ENCODE measurements at places on chromosomes 12 and 14. TPM values are rescaled to one million over a fixed set of nuclear protein-coding genes. Genes with fewer than 3 reads are reported as not detected.

GRCh38 chr12:121189131-121189530 lies 20.8 kb upstream of the P2RX4 start:
- H3K27ac ChIP-seq: no peak overlapping the region
- H3K27me3 ChIP-seq: no peaks in the 10 kb centered on the region
- H3K36me3 ChIP-seq: no peaks in the 10 kb centered on the region
- DNase-seq: no peak
- H3K4me1 ChIP-seq: no peaks in the 10 kb centered on the region

DNA sequence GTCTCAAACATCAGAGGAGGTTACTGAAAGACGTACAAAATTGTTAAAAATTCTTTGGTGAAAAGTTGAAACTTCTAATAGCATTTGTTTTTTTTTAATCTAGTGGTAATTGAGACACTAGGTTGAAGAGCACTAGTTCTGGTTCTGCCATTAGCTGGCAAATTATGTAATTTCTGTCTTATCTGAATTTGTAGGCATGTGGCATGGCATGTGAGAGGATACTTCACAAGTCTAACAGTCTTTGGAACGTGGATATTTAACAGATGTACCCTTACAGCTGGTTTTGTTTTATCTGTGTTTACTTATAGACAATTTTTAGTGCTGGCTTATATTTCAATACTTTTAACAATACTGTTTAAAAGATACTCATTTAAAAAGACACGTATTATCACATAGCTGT lies 6.0 kb downstream of the SNAPC1 start:
- no peak for DNase-seq
- H3K27me3 ChIP-seq: no peaks in the 10 kb centered on the region
- H3K4me3 ChIP-seq: no peak overlapping the region
- peaks cover 13% of the 10 kb centered on the region for H3K4me1 ChIP-seq

OVCH1 gene
- 1.6 TPM for total RNA-seq

GRCh38 chr12:64610079-64610659 lies at the start of gene RASSF3:
TSS of gene RASSF3 (plus strand) at chr12:64610495. CDS start at chr12:64610633, 138 bp downstream.
- H3K27me3 ChIP-seq: no peaks in the 10 kb centered on the region
- DNase-seq: peak; percentile 84
- no peaks in the 10 kb centered on the region for H3K36me3 ChIP-seq
- H3K27ac ChIP-seq: peak within 1 kb of the TSS; percentile 94
- H3K4me1 ChIP-seq: peaks cover 22% of the 10 kb centered on the region
- H3K4me3 ChIP-seq: peak within 1 kb of the TSS; percentile 78

DNA sequence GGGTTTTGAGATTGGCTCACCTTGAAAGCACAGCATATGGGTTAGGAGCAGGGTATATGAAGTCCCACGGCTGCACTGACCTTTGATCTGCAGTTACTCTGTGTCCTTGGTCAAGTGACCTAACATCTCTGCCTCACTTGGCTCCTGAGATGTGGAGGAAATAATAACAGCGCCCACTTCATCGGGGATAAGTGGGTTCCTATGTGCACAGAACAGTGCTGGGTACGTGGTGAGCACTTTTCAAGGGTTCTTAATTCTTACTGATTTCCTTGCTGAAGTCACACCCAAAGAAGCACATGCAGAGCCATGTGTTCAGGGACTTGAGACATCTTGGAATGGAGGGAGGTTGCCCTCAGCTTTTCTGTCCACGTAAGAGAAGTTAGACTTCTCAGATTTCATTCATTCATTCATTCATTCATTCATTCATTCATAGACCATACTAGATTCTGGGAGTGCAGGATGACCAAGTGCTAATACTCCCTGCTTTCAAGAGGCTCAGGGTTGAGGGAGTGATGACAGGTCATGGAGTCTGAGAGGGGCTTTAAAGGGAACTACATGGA lies 39.4 kb downstream of the ADGRD1 start:
- peaks cover 3% of the 10 kb centered on the region for H3K36me3 ChIP-seq
- no peaks in the 10 kb centered on the region for H3K27me3 ChIP-seq
- no peak for DNase-seq
- peak overlapping the region; percentile 83 for H3K27ac ChIP-seq
- H3K4me3 ChIP-seq: no peak overlapping the region
